ENCODE measurements at places on chromosomes 5 and 9. TPM values are rescaled to one million over a fixed set of nuclear protein-coding genes. Genes with fewer than 3 reads are reported as not detected.

DNA sequence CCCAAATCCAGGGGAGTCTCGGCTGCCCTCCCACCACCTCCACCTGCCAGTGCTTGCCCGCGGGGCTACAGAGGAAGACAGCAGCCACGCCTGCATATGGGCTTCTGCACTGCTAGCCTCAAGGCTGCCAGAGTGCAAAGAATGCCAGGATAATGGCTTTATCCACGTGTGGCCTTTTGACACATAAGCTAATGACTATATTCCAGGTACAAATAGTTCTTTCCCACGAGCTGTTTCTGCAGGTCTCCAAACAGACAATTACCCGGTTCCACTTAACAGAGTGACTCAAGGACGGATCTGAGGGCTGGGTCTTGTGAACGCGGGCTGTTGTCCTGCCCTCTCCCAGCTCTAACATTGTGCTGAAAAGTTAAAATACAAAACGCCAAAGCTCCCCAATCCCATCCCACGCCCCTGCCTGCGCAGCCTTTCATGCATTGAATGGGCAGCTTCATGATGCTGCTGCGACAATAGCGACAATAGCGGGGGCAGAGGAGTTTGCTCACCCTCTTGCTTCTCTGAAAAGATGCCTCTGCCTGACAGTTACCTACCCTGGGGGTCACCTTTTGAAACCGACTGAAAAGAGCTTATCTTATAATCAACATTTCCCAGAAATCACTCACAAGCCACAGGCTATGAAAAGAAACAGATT lies 39.1 kb upstream of the MSH3 start:
- H3K27ac ChIP-seq, result no peak overlapping the region
- no peak for DNase-seq
- H3K27me3 ChIP-seq, result no peaks in the 10 kb centered on the region
- no peaks in the 10 kb centered on the region for H3K4me1 ChIP-seq
- no peaks in the 10 kb centered on the region for H3K36me3 ChIP-seq
- H3K4me3 ChIP-seq, result peak overlapping the region; percentile 10

Gene SPATA31D4
- total RNA-seq, result not detected

GRCh38 chr9:69222970-69223369 lies 48.9 kb downstream of the TJP2 start:
- no peak for DNase-seq
- H3K27ac ChIP-seq, result no peak overlapping the region
- no peaks in the 10 kb centered on the region for H3K27me3 ChIP-seq
- H3K4me3 ChIP-seq, result no peak overlapping the region
- H3K36me3 ChIP-seq, result no peaks in the 10 kb centered on the region
- H3K4me1 ChIP-seq, result no peaks in the 10 kb centered on the region

DNA sequence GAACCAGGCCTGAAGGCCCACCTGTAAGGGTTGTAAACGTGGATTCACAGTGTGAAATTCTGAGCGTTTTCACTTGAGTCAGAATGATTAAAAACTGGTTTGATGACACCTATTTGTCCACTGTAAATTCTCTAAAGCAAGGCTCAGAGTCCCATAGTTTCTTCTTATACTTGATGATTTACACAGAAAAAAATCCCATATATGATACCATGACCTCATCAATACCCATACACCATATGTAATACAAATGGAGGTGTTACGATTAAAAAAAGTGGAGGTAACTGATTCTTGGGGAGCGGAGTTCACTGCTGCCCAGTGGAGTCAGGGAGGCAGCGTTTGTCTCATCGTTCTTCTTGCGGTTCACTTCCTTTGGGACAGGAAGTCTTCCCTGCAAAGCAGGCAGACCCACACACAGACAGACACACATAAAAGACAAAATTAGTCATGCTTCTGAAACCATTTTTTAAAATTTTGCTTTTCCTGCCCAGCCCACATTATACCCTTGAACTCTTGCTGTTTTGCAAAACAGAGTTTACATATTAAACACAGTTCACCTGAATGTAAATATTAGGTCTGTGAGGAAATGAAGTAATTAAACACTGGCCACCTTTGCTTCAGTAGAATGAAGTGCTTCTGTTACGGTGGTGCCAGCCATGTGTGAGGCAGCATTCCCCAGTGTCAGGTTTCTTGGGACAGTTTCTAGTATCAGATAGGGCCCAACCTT lies 26.2 kb downstream of the NREP start:
- H3K27ac ChIP-seq, result no peak overlapping the region
- no peaks in the 10 kb centered on the region for H3K4me1 ChIP-seq
- no peak overlapping the region for H3K4me3 ChIP-seq
- H3K36me3 ChIP-seq, result no peaks in the 10 kb centered on the region

Gene PCDHA1
- total RNA-seq, result not detected

- H3K36me3 ChIP-seq, result no peaks in the 10 kb centered on the region
- no peak overlapping the region for H3K4me3 ChIP-seq
- H3K4me1 ChIP-seq, result no peaks in the 10 kb centered on the region
- no peaks in the 10 kb centered on the region for H3K27me3 ChIP-seq
Measured at GRCh38 chr9:26856413-26857032, 36.1 kb downstream of the CAAP1 start.

Gene IFNA21
- not detected for total RNA-seq

- no peak overlapping the region for H3K27ac ChIP-seq
- H3K36me3 ChIP-seq, result no peaks in the 10 kb centered on the region
- no peaks in the 10 kb centered on the region for H3K4me1 ChIP-seq
- DNase-seq, result no peak
Measured at GRCh38 chr9:80775530-80775929, 913.8 kb downstream of the TLE1 start.

- H3K36me3 ChIP-seq, result no peaks in the 10 kb centered on the region
- H3K27ac ChIP-seq, result no peak overlapping the region
Measured at GRCh38 chr5:155049569-155050383, 36.2 kb downstream of the KIF4B start.

- no peaks in the 10 kb centered on the region for H3K27me3 ChIP-seq
- H3K4me3 ChIP-seq, result no peak overlapping the region
- H3K27ac ChIP-seq, result peak overlapping the region; percentile 43
- no peaks in the 10 kb centered on the region for H3K36me3 ChIP-seq
Measured at GRCh38 chr5:57736716-57737115, 254.1 kb upstream of the ACTBL2 start.
